Epithelial cell of umbilical artery (primary cell): ENCODE measurements at places on chromosomes 7 and 10. TPM values are rescaled to one million over a fixed set of nuclear protein-coding genes. Genes with fewer than 3 reads are reported as not detected.

Gene ADRB1
- total RNA-seq: under 0.01 TPM in 2 replicates

Gene INMT
- 0.15 TPM in 1 of 2 replicates, not detected in the other for total RNA-seq

Gene NME8
- total RNA-seq: not detected in 2 replicates

Gene GTF2IRD2
- 3.6 and 3.8 TPM in 2 replicates for total RNA-seq

Gene CPEB3
- total RNA-seq: 0.32 and 1.1 TPM in 2 replicates

Gene IDI2
- not detected in 2 replicates for total RNA-seq

Gene PTN
- total RNA-seq: 0.32 and 0.91 TPM in 2 replicates

Gene CLDN3
- 0.30 and 0.32 TPM in 2 replicates for total RNA-seq

Gene MYPN
- total RNA-seq: not detected in 2 replicates

Gene ITPRID1
- total RNA-seq: not detected in 2 replicates

Gene OR2A1
- under 0.01 TPM in 2 replicates for total RNA-seq

Gene FGFBP3
- total RNA-seq: 0.30 and 0.32 TPM in 2 replicates

Gene ERVW-1
- not detected in 2 replicates for total RNA-seq
